Ecto neural progenitor cell (in vitro differentiated cells): ENCODE measurements at places on chromosomes 12 and 14.

DNA sequence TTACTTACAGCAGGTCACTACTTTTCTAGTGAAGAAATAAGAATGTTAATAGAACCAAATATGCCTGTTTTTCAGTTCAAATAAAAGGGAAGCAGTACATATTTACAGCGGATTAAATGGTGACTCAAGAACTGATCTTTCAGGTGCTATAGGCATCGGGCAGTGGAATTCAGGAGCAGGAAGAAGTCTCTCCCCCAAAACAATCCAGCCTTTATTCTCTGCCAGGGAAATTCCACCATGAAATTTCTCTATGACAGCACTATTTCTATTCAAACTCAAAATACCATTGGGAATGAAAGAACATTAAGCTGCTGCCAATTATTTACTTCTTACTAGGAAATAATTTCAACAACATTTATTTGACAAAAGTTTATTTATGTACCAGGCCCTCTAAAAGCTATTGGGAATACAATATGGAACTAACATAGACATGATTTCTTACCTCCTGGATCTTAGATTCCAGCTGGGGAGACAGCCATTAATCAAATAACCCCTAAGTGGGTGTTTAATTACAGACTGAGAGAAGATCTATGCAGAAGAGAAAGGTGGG lies 60.3 kb upstream of the KRR1 start:
- no peak for DNase-seq

GRCh38 chr12:90645181-90645580 lies 309.8 kb downstream of the CCER1 start:
- DNase-seq, result no peak

- DNase-seq, result no peak
Observed at GRCh38 chr12:121246893-121247557, 37.1 kb downstream of the P2RX4 start.

- peak; percentile 77 for DNase-seq
Observed at GRCh38 chr12:119938049-119938667, 50.9 kb upstream of the BICDL1 start.

DNA sequence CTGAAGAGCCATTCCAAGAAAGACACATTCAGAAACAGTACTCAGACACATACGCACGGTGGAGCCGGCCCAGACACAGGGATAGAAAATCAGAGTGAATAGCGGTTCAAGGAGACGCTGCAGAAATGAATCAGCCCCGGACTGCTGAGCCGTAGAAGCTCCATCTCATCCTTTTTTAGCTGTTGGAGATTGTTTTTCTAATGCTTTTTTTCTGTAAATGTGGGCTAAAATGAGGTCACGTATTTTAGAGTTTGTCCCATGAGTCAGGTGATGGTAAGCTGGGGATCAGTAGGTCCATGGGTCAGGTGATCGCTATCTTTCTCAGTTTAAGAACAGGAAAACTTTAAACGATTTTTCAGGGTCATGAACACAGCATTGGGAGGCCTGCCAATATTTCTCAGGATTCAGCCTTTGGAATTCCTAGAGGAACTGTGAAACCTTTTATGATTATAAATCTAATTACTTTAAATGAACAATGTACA lies 202.4 kb downstream of the ITPR2 start:
- DNase-seq, result no peak

GRCh38 chr12:131264635-131265034 lies 310.9 kb downstream of the ADGRD1 start:
- no peak for DNase-seq

- DNase-seq, result no peak
Observed at GRCh38 chr14:104697892-104698583, 8.6 kb downstream of the INF2 start.

DNA sequence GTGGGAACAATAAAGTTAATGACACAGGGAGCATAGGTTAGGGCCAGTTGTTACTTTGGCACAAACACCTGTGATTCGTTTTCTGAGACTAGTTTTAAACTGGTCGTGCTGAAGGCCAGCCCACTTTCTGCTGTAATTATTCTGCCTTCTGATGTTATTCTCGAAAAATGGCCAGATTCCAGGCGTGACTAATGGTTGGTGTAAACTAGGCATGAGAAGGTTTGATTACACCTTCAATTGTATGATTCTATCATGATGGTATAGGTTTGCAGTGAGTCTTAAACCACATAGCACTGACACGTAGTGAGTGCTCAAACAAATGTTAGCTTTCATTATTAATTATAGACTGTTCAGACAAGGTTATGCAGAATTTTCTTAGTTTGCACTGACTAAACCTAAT lies 39.0 kb downstream of the CKB start:
- DNase-seq, result no peak

- DNase-seq, result no peak
Observed at GRCh38 chr12:80937391-80938238, at the start of gene LIN7A. Gene LIN7A, minus strand, starts transcription at chr12:80937934. Its CDS starts 212 bp downstream, at chr12:80937722.

- peak; percentile 88 for DNase-seq
Observed at GRCh38 chr14:74612350-74613021, 449 bp upstream of the LTBP2 start.

DNA sequence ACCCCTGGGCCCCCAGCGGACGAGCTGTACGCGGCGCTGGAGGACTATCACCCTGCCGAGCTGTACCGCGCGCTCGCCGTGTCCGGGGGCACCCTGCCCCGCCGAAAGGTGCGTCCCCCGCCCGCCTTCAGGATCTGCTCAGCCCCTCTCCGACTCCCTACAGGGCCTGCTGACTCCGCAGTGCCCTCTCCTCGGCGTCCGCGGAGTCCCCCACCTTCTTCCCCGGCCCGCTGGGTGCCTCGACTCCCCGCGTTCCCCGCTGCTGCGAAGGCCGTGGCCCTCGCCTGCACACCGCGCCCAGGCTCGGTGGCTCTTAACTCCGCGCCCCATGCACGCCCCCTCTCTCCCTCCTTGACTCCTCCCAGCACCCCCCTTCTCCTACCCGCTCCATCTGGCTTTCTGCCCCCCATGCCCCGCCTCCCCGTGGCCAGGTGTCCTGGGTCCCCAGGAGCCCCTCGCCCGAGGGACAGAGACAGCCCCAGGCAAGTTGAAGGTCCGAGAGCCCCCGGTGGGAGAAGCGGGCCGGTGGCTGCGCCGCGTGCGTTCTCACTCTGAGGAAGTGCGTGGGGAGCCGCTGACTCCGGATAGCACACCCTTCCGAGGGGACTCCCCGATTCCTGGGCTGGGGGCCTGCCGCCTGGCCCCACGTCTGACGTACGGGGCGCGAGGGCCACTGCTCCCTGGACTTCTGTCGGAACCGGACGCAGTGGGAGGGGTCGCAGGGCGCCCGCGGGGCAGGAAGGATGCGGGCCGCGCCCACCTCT lies 594 bp downstream of the TAMALIN start:
- no peak for DNase-seq

- no peak for DNase-seq
Observed at GRCh38 chr14:101221549-101222160, 318.1 kb upstream of the RTL1 start.

DNA sequence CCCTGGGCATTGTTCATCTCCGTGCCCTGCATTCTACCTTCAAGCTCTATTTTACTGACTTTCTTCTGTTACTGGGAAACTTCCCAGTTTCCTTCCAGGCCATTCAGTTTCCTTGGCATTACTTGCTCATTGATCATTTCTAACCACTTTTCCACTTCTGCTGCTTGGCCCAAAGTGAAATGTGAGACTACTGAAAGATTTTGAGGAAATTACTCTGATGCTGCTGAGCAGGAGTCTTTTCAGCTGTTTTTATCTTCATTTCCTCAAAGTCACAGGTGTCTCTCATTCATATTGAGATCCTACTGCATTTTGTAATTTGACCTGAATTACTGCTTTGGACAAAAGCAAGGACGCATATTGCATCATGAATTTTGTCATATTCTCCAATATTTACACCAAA lies 26.4 kb upstream of the DBX2 start:
- DNase-seq, result no peak

- DNase-seq, result no peak
Observed at GRCh38 chr12:84174115-84174514, 738.5 kb downstream of the SLC6A15 start.

DNA sequence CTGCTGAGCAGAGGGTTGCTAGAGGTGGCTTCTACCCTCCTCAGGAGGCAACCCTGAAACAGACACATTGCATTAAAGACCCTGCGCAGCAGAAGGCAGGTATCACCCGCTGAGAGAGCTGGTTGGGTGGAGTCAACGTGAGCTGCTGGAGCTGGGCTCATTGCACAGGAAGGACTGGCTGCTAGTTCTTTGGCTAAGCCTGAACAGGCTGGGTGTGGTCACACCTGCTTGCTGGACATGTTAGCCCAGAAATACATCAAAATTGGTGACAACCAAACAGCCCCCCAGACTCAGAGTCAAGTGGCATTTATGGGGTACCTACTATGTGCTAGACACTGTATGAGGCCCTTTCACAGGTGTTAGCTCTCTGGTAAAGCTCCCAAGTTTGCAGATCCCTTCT lies 33.8 kb upstream of the IRF2BPL start:
- no peak for DNase-seq

GRCh38 chr12:24045816-24046257 lies 96.4 kb upstream of the SOX5 start:
- DNase-seq, result no peak

GRCh38 chr14:77583657-77584056 lies 32.8 kb downstream of the SPTLC2 start:
- no peak for DNase-seq

DNA sequence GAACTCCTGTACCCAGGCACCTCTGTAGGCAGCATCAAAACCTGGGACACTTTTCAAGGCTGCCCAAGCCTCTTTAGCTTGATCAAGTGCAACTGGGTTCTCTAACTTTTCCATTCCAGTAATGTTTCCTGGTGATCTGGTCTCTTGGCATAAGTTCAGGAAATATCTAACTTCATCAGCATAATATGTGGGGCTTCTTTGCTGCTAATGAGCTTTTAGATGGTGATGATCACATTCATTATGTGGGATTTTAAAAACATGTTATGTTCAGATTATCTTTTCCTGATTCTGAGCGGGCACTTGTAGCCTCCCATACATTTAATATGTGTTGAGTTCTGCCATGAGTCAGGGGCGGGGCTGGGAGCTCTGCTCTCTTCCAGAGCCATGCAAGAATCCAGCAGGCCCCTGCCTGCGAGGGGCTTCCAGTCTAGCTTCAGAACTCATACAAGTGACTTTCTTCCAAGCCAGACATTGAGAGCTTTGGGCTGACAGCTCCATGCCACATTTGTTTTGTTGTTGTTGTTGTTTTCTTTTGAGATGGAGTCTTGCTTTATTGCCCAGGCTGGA lies 39.5 kb upstream of the RIN3 start:
- DNase-seq, result peak; percentile 8

DNA sequence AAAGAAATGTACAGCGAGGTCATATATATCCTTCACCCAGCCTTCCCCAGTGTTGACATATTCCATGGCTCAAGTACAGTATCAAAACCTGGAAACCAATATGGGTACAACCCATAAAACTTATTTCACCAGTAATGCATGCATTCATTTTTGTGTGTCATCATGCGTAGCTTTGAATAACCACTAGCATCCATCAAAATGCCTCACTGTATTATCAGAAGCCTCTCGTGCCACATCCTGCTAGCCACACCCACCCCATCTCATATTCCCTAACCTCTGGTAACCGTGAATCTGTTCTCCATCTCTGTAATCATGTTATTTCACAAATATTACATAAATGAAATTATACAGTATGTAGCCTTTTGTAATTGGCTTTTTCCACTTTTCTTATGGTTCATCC lies 314.3 kb downstream of the RAD51B start:
- DNase-seq, result no peak

DNA sequence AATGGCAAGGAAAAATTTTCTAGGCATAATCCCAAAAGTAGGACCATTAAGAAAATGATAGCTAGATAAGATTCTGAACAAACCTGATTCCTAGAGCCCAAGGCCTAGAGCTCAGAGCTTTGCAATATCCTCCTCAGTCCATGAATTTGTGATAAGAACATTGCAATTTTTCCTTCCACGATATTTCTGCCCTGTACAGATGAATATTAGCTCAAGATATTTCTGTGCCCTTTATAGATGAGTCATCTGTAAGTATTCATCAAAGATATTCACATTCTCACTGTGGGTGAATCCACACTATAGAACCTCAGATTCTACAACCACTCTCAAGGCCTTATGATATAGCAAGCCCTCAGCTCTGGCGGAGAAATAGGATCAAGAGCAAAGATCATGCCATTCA lies 37.5 kb downstream of the EAPP start:
- DNase-seq, result no peak

- no peak for DNase-seq
Observed at GRCh38 chr12:33536431-33536830, 96.8 kb upstream of the SYT10 start.

DNA sequence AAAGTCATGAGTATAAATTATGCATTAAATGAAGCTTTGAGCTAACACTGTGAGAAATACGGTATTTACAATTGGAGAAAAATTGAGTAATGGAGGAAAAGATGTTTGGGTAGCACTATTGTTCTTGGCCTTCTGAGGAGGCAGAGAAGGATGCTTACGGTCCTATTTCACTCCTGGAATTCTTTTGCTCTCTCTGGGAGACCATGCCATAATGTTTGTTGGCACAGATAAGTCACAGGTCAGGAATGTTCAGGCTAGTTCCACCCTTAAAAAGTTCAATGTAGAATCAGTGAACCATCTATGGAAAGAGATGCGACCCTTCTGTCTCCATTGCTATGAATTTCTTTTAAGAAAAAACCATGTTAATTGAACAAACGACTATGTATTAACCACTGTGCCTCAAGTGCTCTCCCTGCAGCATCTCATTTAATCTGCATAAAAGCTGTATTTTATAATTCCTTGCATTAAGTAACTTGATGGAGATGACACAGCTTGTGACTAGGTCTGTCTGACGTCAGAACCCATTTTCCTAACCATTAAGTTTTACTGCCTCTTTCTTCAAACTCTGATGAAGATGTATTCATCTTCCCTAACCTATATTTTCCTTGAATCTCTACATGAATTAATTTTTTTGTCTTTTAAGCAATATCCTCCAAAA lies 9.5 kb downstream of the BATF start:
- DNase-seq, result no peak

GRCh38 chr14:69315301-69315700 lies 55.3 kb downstream of the GALNT16 start:
- DNase-seq, result no peak

GRCh38 chr14:30295980-30296379 lies 263.0 kb upstream of the G2E3 start:
- DNase-seq, result no peak

GRCh38 chr14:94945615-94946014 lies 175.7 kb upstream of the GSC start:
- no peak for DNase-seq

DNA sequence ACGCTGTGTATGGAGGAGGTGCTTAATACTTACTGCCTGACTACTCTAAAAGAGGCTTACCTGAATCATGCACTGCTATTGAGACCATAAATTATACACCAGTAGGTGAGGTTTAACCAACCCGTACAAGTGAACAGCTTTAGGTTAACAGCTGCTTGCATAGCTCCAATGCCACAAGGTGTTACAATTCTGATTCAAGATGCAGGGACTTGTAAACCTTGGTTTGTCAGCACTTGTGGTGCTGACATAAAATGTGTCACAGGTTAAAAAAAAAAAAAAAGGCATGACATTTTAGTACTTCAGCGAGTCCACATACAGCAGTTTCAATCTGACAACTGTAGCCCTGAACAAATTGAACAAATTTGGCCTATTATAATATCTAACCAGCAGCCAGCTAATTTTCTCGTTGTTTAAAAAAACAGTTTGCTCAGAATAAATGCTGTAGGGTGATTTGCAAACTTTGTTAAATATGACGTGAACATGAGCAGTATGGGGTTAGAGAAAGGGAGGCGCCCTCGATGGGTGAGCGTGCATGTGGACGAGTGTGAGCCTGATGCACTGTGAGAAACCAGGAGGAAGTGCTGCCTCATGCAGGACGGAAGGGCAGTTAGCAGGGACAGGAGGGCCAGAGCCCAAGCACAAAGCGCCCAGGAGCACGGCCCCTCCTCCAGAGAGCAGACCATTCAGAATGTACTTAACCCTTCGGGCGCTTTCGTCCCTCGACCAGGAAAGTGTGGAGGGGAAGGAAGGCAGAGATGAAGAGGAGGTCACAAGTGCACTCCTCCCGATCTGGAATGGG lies 44.7 kb downstream of the TCHP start:
- DNase-seq, result peak; percentile 89
